Smooth muscle cell of the coronary artery (primary cell): ENCODE measurements at places on chromosomes 1 and 21. TPM values are rescaled to one million over a fixed set of nuclear protein-coding genes. Genes with fewer than 3 reads are reported as not detected.

LCE1D gene
- total RNA-seq, result not detected in 2 replicates

LCE6A gene
- not detected in 2 replicates for total RNA-seq

UBASH3A gene
- total RNA-seq, result not detected in 2 replicates

GFI1 gene
- 0.38 TPM in 1 of 2 replicates, not detected in the other for total RNA-seq

PRAMEF20 gene
- not detected in 2 replicates for total RNA-seq

SLAMF1 gene
- not detected in 2 replicates for total RNA-seq

SPATA45 gene
- total RNA-seq, result not detected in 2 replicates

LGR6 gene
- total RNA-seq, result not detected in 2 replicates

DYRK3 gene
- total RNA-seq, result 14.0 and 19.7 TPM in 2 replicates

STYXL2 gene
- not detected in 2 replicates for total RNA-seq

OR10J1 gene
- total RNA-seq, result not detected in 2 replicates

S100A13 gene
- 168 and 173 TPM in 2 replicates for total RNA-seq

DNAJC8 gene
- 26.1 and 46.2 TPM in 2 replicates for total RNA-seq

KLHL17 gene
- 2.8 and 5.0 TPM in 2 replicates for total RNA-seq

OR2G6 gene
- not detected in 2 replicates for total RNA-seq

CHI3L1 gene
- 0.15 and 231 TPM in 2 replicates for total RNA-seq

UTP25 gene
- total RNA-seq, result 5.6 and 6.4 TPM in 2 replicates
